Activated CD8-positive, alpha-beta T cell treated with anti-CD3 and anti-CD28 coated beads for 36 hours (primary cell): ENCODE measurements at places on chromosomes 12 and 14. TPM values are rescaled to one million over a fixed set of nuclear protein-coding genes. Genes with fewer than 3 reads are reported as not detected.

TMEM233 gene
- total RNA-seq, result not detected

SYCP3 gene
- 0.36 TPM for total RNA-seq

SERPINA9 gene
- total RNA-seq, result not detected

FLRT2 gene
- not detected for total RNA-seq

CFAP54 gene
- total RNA-seq, result 0.38 TPM

SRRM4 gene
- total RNA-seq, result not detected

RNF212B gene
- total RNA-seq, result not detected

DNA sequence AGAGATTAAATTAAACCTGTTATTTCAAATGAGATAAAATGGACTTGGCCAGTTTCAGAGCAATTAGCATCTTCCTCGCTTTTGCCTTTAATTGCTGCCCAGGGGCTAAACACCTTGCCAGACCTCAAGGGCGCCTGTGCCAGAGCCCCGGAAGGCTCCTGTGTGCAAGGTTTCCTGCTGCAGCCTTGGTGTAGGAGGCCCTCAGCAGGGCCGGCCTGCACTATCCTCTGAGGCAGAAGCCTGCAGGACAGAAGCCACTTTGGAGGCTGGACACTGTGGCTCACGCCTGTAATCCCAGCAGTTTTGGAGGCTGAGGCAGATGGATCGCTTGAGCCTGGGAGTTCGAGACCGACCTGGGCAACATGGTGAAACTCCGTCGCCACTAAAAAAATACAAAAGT, 150.4 kb downstream of the CALM1 start:
- DNase-seq, result no peak

DNA sequence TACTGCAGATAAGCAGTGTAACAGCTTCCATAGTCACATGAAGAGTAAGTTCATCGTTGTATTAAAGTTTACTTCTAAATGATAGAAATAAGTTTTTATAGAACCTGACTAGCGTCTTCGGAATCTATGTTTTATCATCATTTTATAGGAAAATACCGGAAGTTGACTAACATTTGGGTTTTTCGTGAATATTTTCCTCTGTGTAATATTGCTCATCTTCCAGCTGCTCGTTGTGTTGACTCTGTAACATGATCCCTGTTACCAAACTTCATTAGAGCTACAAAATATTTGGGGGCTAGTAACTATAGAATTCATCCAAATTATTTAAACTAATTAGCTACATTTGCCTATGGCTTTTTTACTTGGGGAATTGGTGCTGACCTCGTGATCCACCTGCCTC, 37.2 kb downstream of the DDX51 start:
- no peak for DNase-seq

- DNase-seq, result no peak
Observed at GRCh38 chr14:29339494-29340172, 573.0 kb downstream of the FOXG1 start.

DNA sequence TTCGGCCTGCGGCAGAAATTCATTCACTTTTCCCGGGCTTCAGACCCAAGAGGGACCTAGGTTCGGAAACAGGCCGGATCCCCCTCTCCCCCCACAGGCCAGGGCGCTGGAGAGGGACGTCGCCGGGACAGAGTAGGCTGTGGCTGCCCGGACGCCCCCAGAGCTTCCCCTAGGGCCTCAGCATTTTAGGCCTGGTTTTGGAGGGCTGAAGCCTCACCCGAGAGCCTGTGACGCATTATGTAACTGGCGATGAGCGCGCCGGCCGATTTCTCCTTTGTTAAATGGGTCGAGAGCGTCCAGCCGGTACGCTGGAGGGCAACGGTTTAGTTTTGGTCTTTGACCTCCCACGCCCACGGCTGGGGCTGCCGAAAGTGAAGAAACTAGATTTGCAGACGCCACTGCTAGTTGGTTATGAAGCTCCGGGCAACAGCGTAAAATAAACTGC, 657 bp downstream of the PEBP1 start:
- DNase-seq, result peak; percentile 71

DNA sequence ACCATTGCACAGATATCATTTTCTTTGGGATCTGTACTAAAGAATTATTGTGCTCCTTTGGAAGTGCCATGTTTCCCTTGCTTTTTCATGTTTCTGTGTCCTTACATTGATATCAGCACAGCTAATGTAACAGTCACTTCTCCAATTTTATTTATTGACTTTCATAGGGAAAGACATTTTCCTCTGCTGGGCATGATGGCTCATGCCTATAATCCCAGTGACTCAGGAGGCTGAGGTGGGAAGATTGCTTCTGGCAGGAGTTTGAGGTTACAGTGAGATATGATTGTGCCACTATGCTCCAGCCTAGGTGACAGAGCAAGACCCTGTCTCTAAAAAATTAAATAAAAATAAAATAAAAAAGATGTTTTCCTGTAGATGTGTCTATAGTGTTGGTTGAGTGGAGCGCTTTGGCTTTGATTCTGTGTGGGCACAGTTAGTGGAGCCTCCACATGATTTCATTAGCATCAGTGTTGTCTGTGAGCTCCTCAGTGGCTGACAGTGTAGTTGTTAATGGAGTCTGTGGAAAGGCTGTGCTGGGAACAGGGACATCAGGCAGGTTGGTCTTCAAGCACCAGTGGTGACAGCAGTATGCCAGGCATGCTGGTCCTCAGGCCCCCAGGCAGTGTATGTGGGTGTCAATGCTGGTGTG, 7.4 kb downstream of the OAS2 start:
- no peak for DNase-seq

DNA sequence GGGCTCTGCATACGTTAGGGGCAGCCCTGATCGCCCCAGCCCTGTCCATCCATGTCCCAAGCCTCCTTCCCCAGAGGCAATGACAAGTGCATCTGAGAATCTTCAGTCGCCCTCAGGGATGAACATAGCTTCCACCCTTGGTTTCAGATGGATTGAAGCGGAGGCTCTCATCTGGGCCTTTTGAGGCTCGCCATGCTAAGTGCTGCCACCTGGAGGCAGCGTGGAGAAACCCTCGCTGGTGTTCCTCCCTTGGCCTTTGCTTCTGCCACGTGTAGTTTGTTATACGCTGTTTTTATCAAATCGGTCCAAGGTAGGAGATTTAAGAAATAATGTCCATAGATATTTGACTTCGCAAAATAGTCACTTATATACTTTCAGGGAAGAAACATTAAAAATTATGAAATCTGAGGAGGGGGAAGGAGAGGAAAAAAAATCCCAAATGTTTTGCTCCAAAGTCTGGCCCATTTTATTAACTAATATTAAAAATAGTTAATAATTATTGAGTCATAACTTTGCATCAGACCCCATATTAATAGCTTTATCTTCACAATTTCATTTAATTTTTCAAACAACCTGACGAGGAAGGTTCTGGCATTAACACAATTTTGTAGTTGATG, 28.8 kb upstream of the LRRC10 start:
- peak; percentile 70 for DNase-seq

DNA sequence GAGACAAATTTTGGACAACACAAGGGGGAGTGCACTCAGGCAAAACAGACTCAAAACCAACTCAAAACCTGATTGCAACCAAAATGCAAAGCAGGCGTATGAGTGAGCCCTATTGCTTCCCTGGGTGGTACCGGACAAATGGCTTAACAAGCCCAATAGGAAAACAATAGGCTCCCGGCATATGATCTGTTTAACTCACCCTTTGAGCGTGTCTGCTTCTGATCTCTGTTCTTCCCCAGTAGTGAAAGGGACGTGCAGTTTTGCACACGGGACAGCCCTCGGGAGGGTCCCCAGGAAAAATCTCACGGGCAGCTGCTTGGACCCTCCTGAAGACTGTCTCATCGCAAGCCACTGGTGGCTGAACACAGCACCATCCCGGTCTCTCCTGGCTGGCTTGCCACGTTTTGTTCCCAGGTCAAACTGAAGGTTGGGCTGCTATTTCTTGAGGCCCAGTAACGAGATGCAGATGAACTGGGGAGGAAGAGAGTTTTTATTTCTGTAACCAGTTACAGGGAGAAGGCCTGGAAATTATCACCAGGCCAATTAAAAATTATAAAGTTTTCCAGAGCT, 9.9 kb downstream of the SOAT2 start:
- DNase-seq, result no peak

- no peak for DNase-seq
Observed at GRCh38 chr12:44663291-44663690, 212.8 kb downstream of the NELL2 start.

- no peak for DNase-seq
Observed at GRCh38 chr12:62533755-62534107, 67.1 kb downstream of the MON2 start.

DNA sequence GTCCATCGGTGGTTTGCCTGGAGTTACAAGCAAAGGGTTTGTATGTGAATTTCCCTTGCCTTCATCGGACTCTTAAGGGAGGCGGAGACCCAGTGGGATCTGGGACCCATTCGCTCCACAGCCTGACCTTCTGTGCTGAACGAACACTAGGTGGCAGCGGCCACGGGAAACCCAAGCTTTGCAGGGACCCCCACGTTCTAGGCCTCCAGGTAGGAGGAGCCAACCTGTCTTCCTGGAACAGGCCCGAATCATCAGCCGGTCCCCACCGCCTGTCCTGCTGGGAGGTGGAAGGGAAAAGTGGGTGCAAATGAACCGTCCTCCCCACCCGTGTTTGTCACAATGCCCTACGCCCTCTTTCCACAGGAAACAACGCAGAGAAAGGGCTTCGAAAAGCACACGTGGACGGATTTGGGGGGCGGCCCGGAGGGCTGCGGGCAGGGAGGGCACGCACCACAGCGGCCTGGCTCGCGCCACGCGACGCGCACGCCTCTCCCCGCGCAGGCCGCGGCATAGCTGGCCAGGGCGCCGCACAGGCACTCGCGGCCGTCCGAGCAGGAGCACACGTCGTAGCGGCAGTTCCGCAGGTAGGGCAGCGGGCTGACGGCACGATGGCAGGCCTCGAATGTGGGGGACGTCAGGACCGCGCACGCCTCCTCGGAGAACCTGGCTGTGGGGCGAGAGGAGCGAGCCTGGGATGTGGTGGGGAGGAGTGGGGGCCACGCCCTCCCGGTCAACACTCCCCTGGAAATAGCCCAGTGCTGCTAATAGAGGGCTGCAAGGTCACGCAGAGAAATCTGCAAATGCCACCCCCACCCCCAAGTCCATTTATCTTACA, 67.8 kb downstream of the VWF start:
- peak; percentile 63 for DNase-seq

DNA sequence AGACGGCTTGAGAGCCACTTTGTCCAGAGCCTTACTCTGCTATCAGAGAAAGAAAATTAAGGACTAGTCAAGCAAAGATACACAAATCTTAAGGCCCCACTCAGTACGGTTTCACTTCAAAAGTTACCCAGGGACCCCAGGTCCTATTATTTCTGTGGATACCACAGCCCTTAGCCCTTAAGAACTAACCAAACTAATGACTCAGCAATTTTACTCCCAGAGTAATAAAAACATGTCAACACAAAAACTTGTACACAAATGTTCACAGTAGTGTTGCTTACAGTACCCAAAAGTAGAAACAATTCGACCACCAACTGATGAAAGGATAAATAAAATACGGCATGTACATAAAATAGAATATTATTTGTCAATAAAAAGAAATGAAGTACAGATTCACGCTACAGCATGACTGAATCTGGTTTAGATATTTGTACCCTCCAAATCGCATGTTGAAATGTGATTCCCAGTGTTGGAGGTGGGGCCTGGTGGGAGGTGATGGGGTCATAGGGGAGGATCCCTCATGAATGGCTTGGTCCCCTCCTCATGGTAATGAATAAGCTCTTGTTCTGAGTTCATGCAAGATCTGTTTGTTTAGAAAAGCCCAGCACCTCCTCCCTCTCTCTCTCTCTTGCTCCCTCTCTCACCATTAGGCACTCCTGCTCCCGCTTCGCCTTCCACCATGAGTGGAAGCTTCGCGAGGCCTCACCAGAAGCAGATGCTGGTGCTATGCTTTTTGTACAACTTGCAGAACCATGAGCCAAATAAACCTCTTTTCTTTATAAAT, 30.5 kb downstream of the AREL1 start:
- no peak for DNase-seq

GRCh38 chr12:102513739-102514138, 33.4 kb upstream of the IGF1 start:
- DNase-seq, result no peak
